Dermis blood vessel endothelial cell (primary cell): ENCODE measurements at places on chromosomes 16 and 17.

DNA sequence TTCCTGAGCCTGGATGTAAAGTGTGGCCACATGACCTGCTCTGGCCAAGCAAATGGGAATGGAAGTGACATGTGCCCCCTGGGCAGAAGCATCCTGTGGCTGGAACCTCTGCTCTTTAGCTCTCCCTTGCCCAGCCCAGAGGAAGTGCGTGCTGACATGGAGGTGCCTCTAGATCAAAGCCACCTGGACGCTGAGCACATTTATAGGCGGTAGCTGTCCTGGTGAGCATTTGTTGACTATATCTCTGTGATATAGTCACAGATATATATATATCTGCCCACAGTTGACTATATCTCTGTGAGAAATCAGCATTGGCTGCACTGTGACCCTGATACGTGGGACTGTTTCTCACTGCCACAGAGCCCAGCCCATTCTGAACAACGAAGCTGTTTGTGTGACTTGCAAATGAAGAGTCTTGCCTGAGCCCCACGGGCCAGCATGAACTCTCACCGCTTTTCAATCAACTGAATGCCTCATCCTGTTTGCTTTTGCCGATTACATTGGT lies 118.8 kb downstream of the C16orf95 start:
- DNase-seq, result no peak

GRCh38 chr16:26644912-26645543 lies 421.7 kb upstream of the C16orf82 start:
- DNase-seq, result no peak

- no peak for DNase-seq
Measured at GRCh38 chr17:41660221-41660711, 28.4 kb upstream of the EIF1 start.

GRCh38 chr17:491086-492021 lies 138.7 kb upstream of the RPH3AL start:
- peak; percentile 51 for DNase-seq

GRCh38 chr16:18050777-18051176 lies 285.8 kb downstream of the NPIPA8 start:
- DNase-seq, result no peak

DNA sequence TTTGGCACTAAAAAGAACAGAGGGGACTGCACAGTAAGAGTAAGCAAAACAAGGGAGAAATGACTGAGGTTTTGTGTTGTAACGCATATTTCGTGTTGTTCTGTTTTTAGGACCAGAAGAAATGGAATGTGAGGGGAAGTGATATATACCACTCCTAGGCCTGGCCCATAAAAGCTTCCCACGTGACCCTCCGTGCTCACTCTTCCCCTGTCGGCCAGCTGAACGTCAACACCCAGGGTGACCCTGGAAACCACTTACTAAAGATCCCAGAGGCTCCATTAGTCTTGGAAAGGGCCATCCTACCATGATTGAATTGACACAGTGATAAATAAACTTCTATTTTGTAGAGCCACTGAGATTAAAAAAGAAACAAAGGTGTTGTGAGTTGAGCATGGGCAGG lies 79.8 kb downstream of the HELZ start:
- no peak for DNase-seq

DNA sequence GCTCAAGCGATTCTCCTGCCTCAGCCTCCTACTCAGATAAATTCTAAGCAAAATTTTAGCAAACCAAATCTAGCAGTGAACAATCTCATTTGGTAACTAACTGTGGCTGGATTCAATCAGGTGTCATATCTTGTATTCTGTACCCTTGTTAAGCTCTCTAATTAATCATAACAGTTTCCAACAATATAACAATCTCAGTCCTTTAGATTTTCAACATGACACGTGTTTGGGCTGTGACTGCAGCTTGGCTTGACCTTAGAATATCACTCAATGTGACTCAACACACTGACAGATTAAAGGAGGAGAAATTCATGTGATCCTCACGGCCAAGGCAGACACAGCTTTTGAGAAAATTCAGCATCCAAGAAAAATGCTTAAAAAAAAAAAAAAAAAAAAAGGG lies 133.6 kb downstream of the BANP start:
- no peak for DNase-seq

GRCh38 chr17:18381158-18381952 lies 3.8 kb downstream of the EVPLL start:
- no peak for DNase-seq

- peak; percentile 70 for DNase-seq
Measured at GRCh38 chr16:2969545-2970521, 685 bp downstream of the PAQR4 start.

- DNase-seq, result no peak
Measured at GRCh38 chr16:51056331-51056730, 94.7 kb downstream of the SALL1 start.

DNA sequence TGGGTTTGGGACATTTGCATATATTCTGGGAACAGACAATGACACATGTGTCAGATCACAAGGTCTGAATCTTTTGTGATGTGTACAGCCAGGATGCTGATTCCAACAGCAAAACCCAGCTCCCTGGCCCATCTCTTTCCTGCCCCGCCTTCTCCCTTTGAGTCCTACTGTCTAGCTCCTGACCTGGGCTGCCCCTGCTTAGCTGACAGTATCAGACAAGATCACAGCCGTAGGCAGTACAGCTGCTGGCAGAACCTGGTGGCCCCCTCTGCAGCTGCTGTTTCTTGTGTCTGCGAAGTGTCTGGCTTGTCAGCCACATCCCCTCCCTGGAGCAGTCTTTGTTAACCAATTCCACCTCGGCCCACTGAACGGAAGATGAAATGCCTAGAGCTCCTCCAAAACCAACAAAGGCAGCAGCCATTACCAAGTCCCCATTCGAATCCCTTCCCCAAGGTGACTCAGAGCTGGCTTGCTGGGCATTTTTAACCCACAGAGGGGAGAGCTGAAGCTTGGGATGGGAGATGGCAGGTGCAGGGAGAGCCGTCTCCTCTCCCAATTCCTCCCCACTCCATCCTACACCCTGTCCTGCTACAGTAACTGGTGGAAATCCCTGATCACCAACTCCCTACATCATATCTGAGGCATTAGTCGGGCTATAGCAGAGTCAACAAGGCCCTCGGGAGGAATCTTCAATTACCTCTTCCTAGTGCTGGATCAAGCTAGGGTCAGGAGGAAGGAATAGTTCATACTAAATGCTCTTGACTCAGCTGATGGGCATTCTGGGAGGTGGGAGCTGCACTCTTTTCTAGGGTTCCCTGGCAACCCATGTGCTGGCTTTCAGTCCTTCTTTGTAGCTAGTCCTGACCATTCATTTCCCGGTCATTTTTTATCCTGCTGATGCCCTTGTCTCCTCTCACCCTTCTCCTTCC lies 5.8 kb downstream of the PIPOX start:
- no peak for DNase-seq

- peak; percentile 60 for DNase-seq
Measured at GRCh38 chr17:44235583-44235936, 16.1 kb upstream of the UBTF start.

DNA sequence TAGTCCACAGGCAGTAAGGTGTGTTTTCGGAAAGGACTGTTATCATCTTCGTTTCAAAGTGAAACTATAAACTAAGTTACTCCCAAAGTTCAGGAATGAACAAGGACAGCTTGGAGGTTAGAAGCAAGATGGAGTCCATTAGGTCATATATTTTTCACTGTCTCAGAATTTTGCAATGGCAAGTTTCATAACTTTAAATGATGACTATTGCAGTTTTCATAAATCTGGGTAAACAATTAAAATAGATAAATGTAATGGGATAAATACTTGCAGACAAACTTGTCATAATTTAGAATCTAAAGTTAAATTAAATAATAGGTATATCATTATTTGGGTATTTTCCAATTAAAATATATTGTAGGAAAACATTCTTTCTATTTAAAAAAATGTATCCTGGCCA lies 14.7 kb upstream of the TRIM25 start:
- DNase-seq, result no peak
